ENCODE measurements at places on chromosomes 11 and 22.

- DNase-seq = no peak
These were observed 324.3 kb downstream of the TBC1D22A start for GRCh38 chr22:47086596-47087248.

DNA sequence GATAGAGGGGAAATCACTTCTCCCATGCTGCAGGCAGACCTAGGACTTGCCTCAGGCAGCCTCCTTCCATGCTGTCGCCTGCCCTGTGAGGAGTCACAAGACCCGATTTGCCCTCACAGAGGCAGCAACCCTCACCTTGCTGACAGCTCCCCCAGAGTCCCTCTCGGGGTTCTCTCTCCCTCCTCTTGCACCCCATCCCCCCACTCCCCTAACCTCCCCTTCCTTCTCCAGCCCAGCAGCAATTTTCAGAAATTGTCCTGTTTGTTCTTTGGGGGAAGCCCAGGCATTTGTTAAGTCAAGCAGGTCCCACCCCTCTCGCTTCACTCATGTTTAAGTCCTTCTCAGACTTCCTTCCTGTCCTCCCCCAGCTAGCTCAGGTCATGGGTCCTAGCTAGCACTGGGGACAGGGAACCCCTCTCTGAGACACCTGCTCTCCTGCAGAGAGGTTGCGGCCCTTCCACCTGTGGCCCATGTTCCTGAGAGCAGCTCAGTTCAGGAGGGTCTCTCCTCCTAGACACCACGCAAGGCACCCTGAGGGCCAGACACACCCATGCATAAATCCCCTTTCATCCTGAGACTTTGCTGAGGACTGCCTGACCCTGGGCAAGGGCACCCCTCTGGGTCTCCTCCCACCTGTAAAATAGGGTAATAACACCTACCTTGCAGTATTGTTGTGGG is 6.3 kb upstream of the FXYD2 start:
- no peak for DNase-seq

- DNase-seq = no peak
These were observed 19.6 kb upstream of the CAT start for GRCh38 chr11:34419158-34419557.

DNA sequence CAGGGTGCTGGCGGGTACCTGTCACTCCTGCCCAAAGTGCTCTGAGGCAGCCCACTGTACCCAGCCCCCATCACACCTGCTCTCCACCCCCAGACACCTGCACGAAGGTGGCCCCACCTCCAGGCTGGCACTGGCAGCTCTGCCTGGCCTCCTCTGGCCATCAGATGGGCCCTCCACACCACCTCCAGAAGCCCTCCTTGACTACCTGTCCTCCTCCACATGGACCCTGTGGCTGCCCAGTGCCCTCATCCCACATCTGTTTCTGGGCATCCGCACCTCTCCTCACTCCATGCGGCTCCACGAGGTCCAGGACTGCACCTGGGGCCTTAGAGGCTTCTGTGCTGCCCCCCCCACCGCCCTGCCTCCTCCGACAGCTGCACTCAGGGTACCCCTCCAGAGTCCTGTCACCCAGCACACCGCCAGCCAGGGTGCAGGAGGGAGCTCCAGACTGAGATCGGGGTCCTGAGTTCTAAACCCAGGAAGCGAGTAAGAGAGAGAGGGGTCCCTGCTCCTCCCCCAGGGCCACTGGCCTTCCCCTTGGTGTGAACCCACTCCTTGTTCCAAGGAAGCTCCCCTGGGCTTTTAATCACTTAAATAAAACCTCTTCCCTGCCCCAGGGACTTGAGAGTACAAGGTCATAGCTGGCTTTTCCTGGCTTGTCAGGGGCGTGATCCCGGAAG is 1.7 kb downstream of the CTSD start:
- DNase-seq = no peak

DNA sequence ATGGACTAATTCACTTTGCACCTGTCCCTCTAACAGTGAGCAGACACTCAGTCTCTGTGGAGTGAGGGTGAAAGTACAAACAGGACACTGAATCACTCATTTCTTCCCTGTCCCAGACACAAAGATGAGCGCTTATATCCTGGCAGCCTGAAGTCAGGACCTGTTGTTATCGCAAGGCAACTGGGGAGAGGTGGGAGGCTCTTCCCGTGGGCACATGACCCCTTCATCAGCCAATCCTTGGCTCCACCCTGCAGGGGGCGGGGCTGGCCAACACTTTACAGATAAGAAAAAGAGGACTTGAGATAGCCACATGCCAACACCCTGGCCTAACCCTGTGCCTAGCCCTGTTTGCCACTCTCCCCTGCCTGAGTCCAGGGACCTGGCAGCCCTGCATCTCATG is 29.5 kb upstream of the TESMIN start:
- no peak for DNase-seq

DNA sequence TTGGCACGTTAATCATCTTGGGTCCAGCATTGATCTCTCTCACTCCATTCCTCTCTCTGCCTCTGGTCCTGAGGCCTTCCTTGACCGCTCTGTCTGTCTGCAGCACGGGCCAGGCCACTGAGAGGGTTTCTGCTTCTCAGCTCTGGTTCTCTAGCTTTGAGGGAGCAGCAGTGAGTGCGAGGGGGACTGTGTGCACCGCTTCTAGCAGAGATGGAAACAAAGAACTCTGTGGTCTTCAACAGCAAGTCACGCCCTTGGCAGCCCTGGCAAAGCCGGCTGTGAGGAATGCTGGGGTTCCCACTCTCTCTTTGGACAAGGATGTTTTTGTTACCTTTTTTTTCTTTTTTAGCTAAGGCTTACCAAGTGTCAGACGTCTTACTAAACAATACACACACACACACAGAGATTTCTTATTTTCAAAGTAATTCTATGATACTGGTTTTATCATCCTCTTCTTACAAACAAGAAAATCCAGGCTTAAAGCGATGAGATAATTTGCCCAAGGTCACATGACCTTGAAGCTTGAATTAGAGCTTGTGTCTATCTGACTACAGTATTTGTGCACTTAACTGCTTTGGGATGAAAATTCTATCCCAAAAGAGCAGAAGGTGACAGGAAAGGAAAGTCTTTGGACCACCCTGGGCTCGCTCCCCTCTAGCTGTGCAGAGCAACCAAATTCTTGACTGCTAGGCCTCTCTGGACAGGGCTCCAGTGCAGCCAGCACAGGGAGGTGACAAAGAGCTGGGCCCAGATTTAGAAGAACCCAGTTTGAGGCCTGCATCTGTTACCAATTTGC is 293.2 kb downstream of the NTM start:
- no peak for DNase-seq

DNA sequence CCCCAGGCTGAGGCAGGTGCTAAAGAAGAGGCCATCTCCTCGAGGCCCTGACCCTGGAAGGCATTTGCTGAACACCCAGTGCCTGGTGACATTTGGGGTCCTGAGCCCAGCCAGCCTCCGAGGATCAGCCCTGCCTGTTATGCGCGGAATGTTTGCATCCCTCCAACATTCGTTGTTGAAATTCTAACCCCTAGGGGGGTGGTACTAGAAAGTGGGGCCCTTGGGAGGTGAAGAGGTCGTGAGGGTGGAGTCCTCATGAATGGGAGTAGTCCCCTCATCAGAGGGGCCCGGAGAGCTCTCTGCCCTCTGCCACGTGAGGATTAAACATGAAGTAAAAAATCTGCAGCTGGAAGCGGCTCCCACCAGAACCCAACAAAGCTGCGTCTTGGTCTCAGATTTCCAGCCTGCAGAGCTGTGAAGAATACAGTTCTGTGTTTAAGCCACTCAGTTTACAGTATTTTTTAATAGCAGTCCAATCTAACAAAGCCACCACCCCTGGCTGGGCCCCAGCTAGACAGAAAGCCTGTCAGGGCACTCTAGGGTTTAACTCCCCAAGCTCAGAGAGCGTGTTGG is 35.3 kb upstream of the SEPTIN5 start:
- no peak for DNase-seq

DNA sequence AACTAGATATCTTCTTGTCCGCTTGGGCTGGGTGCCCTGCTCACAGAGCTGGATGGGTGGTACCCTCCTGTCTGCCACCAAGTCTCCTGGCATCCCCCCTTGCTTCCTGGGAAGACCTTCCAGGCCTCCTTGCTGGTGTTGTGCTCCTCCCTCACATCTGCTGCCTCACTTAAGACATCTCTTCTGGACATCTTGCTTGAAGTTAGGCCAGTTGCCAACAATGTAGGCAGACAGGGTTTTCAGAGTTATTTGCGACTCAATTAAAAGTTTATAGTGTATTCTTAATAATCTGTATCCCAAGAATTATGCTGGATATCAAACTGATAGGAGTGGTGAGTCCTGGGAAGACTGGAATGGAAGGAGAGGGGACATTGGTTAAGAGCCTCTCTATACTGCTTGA is 64.0 kb upstream of the TNRC6B start:
- no peak for DNase-seq

- DNase-seq = no peak
These were observed 62.2 kb downstream of the IGLL1 start for GRCh38 chr22:23517804-23518375.

Measured in fibroblast of the conjunctiva (primary cell).